ENCODE measurements at places on chromosomes 6 and 20.
A peak's percentile ranks its signal among the peaks of the same experiment; 100 is the strongest.

DNA sequence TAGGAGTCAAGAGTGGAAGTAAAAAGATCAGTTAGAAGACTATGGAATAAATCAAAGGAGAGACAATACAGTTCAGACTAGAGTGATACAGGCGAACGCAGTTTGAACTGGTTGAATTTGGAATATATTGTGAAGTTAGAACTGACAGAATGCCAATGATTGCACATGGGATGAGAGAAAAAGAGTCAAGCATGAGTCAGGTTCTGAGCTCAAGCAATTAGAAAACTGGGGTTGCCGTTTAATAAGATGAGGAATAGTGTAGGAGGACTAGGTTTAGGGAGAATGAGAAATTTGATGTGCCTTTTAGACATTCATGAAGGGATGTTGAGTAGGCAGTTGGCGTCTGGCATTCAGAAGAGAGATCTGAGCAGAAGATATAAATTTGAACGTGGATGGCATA is 8.0 kb downstream of the RNF217 start:
- DNase-seq = no peak

- DNase-seq = no peak
These were observed 291.8 kb downstream of the EYA4 start for GRCh38 chr6:133532908-133533307.

GRCh38 chr20:47429409-47429808 is 72.3 kb upstream of the NCOA3 start:
- DNase-seq = no peak

DNA sequence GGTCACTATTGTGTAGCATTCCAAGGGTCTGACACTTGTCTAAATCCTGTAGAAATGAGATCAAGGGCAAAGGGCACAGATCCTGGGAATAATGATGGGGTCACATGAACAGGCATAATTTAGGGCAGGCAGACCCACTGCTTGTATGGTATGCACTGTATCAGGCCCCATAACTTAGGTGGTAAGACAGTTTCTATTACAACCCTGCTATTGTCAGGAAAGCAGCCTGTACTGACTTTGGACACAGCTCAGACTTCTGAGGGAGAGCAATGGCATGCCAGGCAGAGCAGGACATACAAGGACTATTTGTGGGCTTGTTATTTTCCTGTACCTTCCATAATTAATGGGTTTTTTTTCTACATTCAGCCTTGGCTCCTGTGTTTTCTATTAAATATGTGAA is 286.8 kb downstream of the PKHD1 start:
- DNase-seq = no peak

DNA sequence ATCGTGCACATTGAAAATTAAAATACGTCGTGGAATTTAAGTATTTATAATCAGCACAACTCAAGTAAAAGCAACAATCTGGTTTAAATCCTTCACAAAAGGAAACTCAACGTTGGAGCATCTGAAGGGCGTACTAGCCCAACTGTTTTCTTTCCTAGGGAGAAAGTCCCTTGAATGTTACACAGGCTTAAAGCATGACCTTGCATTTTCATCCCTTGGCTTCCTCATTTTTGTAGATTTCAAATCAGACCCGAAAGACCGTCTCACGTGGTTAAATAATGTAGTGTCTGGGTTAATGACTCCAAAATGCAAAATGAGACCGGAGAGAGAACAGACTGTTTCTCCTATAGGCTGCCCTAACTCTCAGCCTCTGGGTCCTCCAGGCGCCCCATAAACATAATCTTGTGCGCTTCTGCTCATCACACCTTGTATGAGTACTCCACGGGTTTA is 249.2 kb upstream of the RREB1 start:
- no peak for DNase-seq

GRCh38 chr20:26205350-26205749 is 508.7 kb upstream of the ZNF337 start:
- no peak for DNase-seq

GRCh38 chr6:151392427-151392826 is 1.1 kb upstream of the ZBTB2 start:
- DNase-seq = no peak

- DNase-seq = no peak
These were observed 9.7 kb upstream of the FILIP1 start for GRCh38 chr6:75503291-75503690.

GRCh38 chr6:38514399-38514798 is 125.3 kb downstream of the BTBD9 start:
- no peak for DNase-seq

GRCh38 chr20:34536798-34537394 is 20.7 kb downstream of the DYNLRB1 start:
- DNase-seq = peak; percentile 23

GRCh38 chr6:131600716-131601115 is 27.3 kb downstream of the MED23 start:
- no peak for DNase-seq

DNA sequence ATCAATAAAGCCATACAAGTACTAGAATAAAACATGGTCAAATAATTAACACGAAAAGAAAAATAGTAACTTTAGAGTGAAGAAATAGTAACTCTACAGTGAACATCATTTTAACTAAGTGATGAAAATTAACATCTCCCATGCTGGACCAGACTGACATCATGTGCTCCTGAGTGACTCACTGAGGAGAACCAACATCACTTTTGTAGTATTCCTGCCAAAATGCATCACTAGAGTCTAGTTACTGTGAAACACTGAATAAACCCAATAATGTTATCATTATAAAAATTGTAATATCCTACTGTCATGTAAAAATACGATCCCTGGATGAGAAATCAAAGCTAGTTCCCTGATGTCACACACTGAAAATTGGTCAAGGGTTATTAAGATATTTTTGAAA is 361.3 kb downstream of the CD109 start:
- DNase-seq = no peak

GRCh38 chr6:41901882-41902519 is 6.8 kb upstream of the USP49 start:
- peak; percentile 27 for DNase-seq

- DNase-seq = no peak
These were observed 164.9 kb upstream of the EPHA7 start for GRCh38 chr6:93584300-93584699.

DNA sequence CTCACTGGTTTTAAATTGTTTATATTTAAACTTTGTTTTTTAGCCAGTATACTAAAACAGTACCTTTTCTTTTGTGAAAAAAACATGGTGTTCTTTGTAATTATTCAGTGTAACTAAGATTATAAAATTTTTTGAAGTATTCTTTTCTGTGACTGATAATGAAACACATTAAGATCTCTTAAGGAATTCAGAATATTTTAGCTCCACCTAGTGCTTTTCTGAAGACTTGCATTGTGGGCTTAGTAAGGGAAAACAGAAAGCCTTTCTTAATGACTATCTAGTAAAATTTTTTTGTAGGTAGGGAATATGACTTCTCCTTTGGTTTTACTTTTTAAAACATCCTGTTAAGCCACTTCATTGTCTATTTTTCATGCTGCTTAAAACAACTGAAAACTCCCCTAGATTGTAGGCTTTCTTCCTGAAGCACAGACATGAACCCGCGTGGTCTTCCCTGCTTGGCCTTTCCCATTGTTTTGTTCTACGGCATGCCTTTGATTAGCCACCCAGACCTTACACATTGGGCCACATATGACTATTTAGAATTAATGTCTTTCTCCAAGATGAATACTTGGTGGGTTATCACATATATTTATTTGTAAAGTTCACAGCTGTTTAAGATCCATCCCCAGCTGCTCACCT is 72.1 kb downstream of the AFDN start:
- no peak for DNase-seq

- DNase-seq = no peak
These were observed 36.8 kb downstream of the PTCHD4 start for GRCh38 chr6:48073976-48074767.

GRCh38 chr20:43263226-43263625 is 73.5 kb upstream of the PTPRT start:
- DNase-seq = no peak

- DNase-seq = no peak
These were observed 180.4 kb downstream of the ADGRG6 start for GRCh38 chr6:142482249-142482648.

DNA sequence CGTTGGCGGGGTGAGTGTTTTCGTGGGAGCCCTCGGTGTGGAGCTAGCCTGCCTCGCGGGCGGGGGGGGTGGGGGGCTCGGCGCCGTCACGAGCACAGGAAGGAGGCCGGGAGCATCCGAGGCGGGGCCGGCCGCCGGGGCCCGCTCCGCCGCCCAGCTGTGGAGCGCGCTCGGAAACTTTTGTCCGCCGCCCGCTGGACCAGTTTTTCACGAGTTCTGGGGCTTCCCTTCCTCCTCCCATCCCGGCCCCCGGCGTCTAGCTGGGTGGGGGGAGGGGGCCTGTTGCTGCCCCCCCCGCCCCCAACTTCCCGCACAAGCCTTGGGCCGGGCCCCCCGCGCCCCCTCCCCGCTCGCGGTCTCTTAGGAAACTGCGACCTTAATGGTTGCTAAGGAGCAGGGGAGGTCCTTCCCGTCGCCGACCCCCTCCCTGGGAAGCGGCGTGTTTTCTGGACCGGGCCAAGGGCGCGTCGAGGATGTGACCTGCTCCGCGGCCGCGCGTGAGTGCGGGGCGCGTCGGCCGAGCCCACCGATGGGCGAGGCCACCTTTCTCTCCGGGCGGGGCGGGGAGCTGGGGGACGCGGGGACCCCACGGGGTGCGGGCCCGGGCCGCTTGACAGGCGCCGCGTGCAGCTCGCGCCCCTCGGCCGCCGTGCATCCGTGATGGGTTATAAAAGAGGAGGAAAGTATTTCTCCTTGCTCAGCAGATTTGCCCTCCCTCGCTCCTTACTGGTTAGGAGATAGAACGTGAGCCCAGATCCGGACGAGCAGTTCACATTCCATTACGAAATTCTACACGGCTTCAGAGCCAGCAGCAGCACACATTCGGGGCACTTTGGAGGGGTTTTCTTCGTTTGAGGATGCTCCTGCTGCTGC is 1.4 kb downstream of the RREB1 start:
- DNase-seq = peak; percentile 42

GRCh38 chr6:133101790-133102189 is 139.4 kb upstream of the EYA4 start:
- DNase-seq = no peak

DNA sequence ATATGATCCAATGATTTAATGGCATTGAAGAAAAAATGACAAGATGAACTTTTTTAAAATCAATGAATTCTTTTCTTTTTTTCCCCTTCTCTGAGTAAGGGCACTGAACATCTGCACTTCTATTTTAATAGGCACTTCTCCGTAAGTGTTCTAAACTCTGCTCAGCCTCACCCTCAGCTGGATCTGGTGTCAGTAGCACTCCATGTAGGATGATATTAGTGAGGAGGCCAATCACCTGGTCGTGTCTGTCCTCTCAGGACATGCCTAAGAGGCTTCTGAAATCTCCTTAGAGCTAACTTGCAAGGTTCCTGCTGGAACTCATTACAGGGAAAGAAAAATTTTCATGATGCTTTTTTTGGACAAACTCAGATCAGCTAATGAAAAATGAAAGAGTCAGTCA is 148.6 kb upstream of the MLIP start:
- no peak for DNase-seq

DNA sequence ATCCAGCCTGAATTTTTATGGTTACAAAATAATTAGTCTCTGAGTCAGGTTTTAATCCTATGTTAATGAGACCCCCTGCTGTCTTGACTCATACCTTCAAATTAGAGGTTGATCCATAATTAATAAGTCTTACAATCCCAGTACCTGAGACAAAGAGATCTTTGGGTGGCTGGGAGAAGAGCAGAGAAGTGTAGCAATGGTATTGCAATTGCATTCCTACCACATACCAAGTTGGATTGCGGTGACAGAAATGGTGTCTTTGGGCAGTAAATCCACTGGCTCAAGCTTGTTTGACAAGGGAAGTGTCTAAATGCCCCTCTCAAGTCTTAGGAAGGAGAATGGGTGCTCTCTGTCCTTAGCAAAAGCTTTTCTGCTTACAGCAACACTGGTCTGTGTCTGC is 150.4 kb downstream of the BTBD3 start:
- no peak for DNase-seq

GRCh38 chr20:14336686-14337085 is 726 bp downstream of the FLRT3 start:
- no peak for DNase-seq

GRCh38 chr6:157868835-157869234 is 45.8 kb downstream of the SNX9 start:
- DNase-seq = no peak

DNA sequence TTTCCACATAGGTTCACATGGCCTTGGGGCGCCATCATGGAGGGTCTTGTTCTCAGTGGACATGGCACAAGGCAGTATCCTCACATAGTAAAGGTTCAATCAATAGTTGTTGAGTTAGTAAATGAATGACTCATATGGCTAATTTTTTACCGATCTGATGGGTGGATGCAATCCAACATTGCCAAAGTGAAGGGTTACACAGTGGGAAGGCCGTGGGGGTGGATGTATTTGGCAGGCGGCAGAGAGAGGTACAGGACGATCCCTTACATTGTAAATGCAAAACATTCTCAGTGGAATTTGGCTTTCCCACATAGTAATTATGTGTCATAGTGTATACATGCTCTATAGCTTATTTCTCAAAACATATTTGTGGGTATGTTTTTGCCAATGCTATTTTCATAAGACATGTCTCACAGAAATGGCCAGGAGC is 21.0 kb upstream of the PDE7B start:
- no peak for DNase-seq

DNA sequence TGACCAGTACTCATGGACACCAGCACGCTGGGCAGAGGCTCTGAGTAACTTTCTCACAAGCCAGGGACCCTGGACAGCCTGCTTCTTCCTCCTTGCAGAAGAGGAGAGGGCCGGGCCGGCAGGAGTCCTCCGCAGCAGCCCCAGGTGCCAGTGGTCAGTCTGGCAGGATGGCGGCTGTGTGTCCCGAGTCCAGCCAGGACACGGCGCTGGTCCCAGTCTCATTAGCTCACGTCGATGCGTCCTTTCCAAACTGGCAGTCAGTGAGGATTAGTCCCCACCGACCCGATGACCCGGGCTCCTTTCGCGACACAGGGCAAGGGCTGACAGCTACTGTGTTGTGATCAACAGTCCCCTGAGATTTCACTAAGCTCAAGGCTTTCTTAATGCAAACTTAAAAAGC is 267.0 kb downstream of the TAF4 start:
- DNase-seq = no peak

DNA sequence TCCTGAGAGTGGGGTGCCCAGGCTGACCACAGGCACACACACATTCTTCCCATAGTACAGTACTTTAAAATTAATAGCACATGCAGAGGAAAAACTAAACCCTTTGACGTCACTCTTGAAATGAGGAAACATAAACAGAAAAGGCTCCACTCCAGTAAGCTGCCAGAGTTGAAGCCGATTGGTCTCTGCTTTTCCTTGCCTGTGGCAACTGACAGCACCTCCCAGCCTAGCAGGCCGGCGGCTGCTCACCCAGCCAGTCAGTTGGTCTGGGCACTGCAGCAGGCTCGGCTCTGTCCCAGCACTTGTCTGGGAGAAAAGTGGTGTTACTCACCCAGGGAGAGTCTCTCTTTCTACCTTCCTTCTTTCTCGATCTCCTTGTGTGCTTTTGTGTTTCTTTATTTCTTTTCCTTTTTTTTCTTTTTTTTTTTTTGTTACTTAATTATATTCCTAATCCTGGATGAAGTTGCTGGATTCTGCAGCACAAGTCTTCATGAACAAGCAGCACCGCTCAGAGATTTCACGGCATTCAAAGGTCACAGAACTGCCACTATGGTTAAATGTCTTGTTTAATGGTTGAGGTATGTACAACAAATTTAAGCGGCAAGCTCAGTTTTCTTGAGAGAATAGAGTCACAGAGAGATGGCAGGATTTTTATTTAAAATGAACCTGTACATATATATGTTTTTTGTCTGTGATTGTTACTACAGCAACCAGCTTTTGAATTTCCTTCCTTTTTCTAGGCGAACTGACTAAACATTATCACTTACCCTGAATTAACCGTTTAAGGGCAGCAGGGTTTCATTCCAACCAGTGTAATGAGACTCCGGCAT is at the start of gene PDE7B:
TSS of gene PDE7B (plus strand) at position 260 of the 830 bp plus-strand sequence.
- DNase-seq = peak; percentile 31

GRCh38 chr6:157265635-157266034 is 57.7 kb downstream of the TMEM242 start:
- DNase-seq = no peak
